Caco-2 (cell line): ENCODE measurements at places on chromosomes 12 and 14.
A peak's percentile ranks its signal among the peaks of the same experiment; 100 is the strongest.

- DNase-seq: no peak
Measured at GRCh38 chr14:81550001-81550637, 16.5 kb upstream of the SEL1L start.

DNA sequence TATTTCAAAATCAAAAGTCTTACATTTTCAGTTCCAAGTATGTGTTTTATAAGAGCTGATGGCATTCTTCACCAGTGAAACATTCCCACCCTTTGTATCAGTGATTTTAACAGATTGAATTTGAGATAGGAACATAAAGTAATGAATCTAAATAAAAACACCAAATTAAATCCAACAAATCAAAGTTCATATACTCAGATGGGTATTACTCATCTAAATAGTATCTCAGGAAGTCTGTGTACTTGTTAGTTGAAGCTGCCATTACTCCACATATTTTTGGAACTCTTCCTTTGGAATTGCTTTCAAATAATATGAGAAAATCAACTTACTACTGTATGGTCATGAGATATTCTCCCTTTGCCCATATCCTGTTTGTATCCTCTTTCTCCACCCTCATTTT, 89.1 kb downstream of the MIA2 start:
- no peak for DNase-seq

- no peak for DNase-seq
Measured at GRCh38 chr12:16112612-16113560, 164.6 kb downstream of the SLC15A5 start.

- DNase-seq: peak; percentile 35
Measured at GRCh38 chr14:51095854-51096823, 1.2 kb upstream of the TRIM9 start.

- DNase-seq: no peak
Measured at GRCh38 chr14:96164861-96165490, 39.7 kb upstream of the BDKRB2 start.

DNA sequence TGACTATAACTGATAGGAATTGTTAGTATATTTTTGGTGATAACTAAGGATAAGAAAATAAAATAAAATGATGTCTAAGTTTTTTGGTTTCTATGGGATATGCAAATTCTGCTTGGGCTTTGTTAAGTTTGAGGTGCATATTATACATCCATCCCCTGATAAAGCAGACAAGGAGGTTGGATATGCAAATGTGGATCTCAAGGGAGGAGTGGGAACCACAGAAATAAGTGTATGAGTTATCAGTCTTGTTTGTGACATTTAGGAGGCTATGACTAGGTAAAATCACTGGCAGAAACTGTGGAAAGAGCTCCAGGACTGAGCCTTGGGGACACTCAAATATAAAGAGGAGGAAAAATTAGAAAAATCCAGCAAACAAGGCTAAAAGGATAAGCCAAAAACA, 719.4 kb downstream of the RERGL start:
- DNase-seq: no peak

- DNase-seq: no peak
Measured at GRCh38 chr12:4771960-4772566, 51.9 kb downstream of the GALNT8 start.

GRCh38 chr12:82994117-82994516, 307.4 kb downstream of the TMTC2 start:
- no peak for DNase-seq

- no peak for DNase-seq
Measured at GRCh38 chr12:4787965-4788364, 67.8 kb downstream of the GALNT8 start.

GRCh38 chr14:93368996-93369712, 22.2 kb downstream of the COX8C start:
- DNase-seq: no peak

- DNase-seq: no peak
Measured at GRCh38 chr14:81018251-81018650, 62.8 kb downstream of the TSHR start.

- no peak for DNase-seq
Measured at GRCh38 chr12:104652358-104652757, 195.6 kb downstream of the CHST11 start.

DNA sequence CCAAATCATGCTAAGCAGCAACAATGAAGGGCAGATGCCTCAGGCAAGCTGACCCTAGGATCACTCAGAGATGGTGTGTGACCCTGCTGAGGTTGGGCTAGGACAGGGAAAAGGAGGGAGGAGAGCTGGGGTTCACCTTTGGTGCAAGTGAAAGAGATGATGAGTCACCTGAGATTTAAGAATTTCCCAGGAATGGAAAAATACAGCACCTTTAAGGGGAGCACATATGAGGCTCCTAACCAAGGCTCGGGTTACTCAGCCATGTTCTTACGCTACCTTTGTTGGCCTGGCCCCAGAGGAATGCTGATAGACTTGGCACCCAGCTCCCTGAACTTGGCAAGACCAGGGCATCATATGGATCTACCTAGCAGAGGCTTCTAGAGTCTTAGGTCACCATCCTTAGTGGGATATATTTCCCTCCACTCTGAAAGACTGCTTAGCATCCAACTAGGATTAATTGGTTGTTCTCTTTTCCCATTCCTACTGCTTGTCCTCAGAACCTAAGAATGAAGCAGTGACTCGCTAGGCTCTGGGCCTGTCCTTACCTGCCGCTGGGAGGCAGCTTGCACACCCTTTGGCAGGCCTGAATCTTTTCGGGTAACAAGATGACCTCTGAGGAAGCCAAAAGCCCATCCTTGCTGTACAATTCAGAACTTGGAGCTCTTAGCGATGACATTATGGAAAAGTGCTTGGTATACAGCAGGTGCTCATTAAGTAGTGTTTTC, 4.0 kb upstream of the NAA25 start:
- no peak for DNase-seq

DNA sequence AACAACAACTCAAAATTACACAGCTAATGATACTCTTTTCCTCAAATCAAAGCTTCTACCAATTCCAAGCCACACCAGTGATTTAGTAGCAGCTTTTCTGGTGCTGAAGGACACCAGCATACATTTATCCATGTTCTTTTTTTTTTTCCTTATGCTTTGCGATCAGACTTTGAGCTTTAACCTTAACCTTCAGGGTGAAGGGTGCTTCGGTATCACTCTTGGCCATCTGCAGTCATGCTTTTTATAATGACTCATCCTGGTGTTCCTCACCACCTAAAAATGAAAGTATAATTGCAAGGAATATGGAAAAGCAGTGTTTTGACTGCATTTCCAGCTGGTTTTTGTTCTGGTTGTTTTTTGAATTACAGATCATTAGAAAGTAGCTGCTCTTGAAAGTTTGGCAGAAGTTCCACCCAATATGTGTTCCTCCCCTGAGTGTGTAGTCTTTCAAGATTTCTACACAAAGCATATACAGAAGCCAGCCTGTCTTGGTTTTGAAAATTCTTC, 1.3 kb upstream of the SLC41A2 start:
- DNase-seq: no peak

GRCh38 chr14:64767215-64767964, 63.2 kb downstream of the PLEKHG3 start:
- DNase-seq: no peak

DNA sequence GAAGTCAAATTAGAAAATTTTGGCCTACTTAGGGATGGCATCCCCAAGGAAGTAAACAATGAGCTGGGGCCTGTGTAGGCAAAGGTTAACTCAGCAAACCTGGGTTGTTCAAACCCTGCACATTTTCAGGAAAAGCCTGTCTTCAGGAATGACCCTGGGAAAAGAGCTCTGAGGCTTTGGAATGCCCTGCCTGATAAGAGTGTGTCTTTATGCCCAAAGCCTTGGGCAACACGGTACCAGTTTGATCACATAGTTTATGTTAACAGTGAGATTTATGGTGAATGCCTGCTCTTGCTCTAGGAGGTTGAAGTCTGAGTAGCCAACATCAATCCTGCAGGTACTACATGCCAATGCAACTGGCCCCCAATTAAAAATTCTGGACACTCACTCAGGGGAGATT, 28.2 kb upstream of the STAB2 start:
- DNase-seq: no peak

DNA sequence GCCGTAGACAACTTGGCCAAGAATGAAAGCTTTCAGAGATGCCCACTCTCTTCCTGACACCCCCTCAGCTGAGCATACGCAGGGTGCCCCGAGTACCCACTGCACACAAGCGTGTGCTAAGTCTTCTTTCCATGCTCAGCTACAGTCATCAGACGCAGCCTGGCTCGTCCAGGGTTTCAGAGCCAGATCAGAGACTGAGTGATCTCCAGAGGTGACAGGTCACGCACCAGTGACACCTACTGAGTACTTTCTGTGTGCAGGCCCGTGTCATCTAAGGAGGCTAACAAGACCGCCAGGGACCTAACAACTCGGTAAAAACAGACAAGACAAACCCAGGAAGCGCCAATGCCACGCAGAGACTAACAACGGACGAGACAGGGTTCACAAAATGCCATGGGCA, 25.1 kb downstream of the STX2 start:
- no peak for DNase-seq
